ENCODE measurements at places on chromosomes 3 and 15.

- no peak for DNase-seq
Observed at GRCh38 chr3:99865321-99865720, 47.7 kb downstream of the CMSS1 start.

DNA sequence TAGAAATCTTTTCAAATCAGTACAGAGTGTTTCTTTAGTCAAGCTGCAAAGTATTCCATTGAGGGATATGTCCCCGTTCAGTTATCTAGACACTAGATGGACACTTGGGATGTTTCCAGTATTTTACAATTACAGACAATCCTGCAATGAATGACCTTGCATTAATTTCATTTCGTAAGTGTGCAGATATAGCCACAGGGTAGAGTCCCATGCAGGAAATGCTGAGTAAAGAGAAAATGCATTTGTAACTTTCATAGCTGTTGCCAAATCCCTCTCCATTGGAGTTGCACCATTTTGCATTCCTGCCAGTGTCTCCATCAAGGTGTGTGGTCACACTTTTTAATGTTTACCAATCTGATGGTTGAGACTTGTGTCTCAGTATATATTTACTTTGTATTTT lies 92.5 kb downstream of the LIPC start:
- DNase-seq: no peak

- DNase-seq: no peak
Observed at GRCh38 chr3:32743934-32744333, 58.9 kb downstream of the CNOT10 start.

DNA sequence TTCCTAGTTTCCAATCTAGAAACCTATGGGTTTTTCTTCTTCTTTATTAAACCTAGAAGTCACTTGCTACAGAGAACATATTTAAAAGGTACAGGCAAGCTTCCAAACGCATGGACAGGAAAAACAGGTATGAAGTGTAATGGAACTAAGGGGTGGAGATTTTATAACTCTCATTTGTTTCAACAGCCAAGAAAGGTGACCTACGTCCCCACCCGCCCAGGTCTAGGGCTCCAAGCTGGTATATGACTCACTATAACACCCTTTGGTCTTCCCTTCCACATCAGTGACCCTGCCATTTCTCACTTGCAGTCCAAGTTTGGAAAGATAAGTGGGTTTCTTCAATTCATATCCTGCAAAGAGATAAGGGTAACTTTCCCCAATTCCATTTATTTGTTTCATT lies 6.0 kb upstream of the LIPH start:
- no peak for DNase-seq

GRCh38 chr3:13655061-13655913 lies 106.4 kb downstream of the FBLN2 start:
- no peak for DNase-seq

All from A172 (cell line).